ENCODE measurements at places on chromosomes 6 and 20.

DNA sequence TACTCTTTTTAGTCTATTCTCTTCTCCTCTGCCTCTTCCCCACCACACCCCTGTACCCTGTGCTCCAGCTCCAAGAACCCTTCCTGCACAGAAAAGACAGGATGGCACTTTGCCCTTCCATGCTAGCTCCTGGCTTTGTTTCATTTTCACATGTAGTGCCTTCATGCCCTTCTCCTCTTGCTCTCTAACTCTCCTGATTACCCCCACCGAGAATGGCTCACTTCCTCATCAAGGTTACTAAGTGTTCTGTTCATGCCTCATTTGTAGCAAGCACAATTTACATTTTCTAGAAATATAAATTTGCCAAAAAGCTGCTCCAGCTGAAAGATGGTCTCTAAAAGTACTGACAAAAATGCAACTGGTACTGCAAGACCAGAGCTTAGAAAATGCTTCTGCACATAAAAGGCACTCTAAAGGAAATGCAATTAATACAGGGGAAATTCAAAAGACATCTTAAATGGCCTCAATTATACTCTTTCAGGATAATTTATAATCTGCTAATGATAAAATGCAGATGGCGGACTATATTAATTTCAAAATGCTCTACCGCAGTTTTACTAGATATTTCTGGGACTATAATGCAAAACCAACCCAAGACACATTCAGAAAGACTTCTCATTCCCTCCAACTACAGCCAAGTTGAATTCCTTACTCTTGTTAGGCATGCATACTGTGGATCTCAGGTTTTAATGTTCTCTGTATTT lies 570.2 kb downstream of the PRKN start:
- no peak for DNase-seq

GRCh38 chr6:66184091-66184490 lies 477.1 kb upstream of the EYS start:
- no peak for DNase-seq

- DNase-seq = no peak
These were observed 27.9 kb upstream of the EEF1A1 start for GRCh38 chr6:73548458-73549446.

- DNase-seq = no peak
These were observed 60.5 kb upstream of the VGLL2 start for GRCh38 chr6:117204903-117205302.

DNA sequence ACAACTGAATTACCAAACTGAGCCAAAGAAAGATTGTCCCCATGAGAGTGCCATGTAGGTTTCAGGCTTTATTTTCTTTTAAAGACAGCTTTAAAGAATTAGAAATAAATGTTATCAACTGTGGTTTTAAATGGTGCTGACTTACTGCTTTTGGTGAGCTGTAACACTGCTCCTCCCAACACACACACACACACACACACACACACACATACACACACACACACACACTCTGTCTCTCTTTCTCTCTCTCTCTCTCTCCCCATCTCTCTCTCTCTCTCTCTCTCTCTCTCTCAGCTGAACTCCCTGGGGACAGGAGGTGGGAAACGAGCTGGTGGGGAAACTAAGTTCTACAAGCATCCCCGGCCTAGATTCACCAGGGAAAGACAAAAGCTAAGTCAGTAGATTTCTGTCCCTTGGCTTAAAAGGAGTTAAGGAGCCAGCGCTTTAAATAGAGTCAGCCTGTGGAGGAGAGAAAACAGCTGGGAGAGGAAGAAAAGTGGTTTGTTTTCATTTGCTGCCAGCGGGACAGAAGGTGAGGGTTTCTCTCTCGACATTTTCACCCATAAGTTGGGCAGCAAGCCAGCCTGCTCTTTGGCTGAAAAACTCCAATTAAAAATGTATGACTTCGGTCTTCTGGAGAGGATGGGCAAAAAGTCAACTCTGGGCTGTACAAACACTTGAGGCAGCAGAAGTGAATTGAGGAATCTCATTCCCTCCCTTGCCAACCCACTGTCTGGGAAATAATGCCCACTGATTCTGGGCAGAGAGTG lies 27.4 kb downstream of the CBLN4 start:
- DNase-seq = no peak

GRCh38 chr6:7042654-7043545 lies 64.9 kb upstream of the RREB1 start:
- DNase-seq = no peak

GRCh38 chr6:149138699-149139294 lies 178.7 kb upstream of the TAB2 start:
- no peak for DNase-seq

- DNase-seq = no peak
These were observed 188.2 kb downstream of the NFATC2 start for GRCh38 chr20:51354191-51354768.

GRCh38 chr6:126446248-126446647 lies 106.3 kb downstream of the CENPW start:
- no peak for DNase-seq

Measured in activated CD8-positive, alpha-beta memory T cell treated with anti-CD3 and anti-CD28 coated beads, Interleukin-2, amount 50 U/mL, for 48 hours (primary cell).